ENCODE measurements at places on chromosomes 11 and 22.

DNA sequence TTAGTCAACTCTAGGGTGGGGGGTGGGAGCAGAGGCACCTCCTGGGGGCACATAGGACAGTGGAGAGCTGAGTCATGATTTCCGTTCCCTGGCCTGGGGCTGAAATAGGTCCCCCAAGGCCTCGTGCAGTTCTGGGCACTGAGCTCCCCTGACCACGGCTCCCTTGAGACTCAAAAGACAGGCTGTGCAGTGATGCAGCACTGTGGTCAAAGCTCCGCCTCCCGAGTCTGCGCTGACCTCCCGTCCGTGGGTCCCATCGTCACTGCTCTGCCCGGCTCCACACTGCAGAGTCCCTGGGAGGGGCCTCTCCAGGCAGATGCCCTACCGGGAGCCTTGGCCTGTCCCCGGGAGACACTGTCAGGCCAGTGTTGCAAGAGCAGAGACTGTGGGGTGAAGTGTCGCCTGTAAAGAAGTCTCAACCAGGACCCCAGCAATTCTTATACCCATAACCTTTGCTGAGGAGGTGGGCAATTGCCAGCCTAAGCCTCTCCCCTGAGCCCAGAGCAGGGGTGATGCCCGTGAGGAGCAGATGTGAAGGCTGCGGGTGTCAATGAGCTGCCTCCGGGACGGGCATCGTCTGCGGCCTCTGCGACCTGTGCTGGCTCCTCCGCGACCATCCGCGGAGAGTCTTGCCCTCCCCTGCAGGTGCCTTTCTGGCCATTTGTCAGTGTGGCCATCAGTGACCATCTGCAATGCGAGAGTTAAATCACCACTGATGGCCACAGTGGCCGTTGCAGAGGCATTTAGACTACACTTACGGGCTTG, 877.3 kb downstream of the BRD1 start:
- DNase-seq = no peak

- no peak for DNase-seq
Measured at GRCh38 chr11:125346179-125346530, 149.9 kb downstream of the FEZ1 start.

DNA sequence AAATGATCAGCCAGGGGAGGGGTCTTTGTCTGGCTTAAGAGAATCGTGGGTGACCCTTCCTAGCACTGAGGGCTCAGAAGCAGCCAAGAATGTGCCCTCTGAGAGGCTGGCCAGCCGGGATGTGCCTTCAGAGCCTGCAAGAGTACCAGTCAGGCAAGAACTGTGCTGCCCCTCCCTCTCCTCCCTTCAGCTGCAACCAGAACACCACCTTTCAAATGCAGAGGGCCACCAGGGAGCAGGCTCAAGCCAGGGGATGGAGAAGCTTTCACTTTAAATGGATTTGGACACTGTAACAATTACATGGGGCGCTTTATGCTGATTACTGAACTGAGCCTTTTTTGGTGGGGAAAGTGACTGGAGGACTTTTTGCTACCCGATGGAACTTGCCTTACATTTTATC, 44.9 kb upstream of the TENM4 start:
- no peak for DNase-seq

- peak; percentile 34 for DNase-seq
Measured at GRCh38 chr11:22521226-22521625, 104.4 kb downstream of the FANCF start.

DNA sequence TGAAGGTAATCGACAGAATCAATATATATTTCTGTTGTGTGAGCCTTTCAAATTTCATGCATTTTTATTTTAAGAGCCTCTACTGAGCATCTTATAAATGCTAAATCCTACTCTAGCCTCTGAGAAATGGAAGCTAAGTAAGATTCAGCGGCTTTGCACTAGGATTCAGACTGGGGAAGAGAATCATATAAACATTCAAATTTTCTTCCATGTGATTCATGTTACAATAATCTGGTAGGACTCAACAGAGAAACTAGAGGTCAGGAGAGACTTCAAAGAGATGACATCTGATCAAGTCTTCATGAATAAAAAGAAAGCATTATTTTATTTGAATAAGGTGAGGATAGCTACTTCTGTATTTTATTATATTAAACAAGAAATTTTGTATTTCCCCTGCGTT, 538.9 kb downstream of the DLG2 start:
- peak; percentile 56 for DNase-seq

DNA sequence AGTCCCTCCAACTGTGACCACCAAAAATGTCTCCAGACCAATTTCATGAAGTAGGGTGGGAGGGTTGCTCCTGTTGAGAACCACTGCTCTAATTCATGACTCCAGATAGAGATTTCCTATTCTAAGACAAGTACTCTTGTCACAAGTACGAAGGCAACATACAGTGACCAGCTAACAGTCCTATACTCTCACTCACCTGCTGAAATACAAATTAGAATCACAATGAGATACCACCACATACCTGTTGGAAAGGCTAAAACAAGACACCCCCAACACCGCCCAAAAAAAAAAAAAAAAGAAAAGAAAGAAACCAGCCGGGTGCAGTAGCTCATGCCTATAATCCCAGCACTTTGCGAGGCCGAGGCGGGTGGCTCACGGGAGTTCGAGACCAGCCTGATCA, 310.5 kb downstream of the SWAP70 start:
- DNase-seq = no peak

- DNase-seq = no peak
Measured at GRCh38 chr11:19646308-19646707, 66.3 kb upstream of the NAV2 start.

Measured in choroid plexus epithelial cell (primary cell).